ENCODE measurements at places on chromosomes 5 and 9.

GRCh38 chr9:134882204-134882785, 1.7 kb downstream of the FCN2 start:
- no peak for DNase-seq

DNA sequence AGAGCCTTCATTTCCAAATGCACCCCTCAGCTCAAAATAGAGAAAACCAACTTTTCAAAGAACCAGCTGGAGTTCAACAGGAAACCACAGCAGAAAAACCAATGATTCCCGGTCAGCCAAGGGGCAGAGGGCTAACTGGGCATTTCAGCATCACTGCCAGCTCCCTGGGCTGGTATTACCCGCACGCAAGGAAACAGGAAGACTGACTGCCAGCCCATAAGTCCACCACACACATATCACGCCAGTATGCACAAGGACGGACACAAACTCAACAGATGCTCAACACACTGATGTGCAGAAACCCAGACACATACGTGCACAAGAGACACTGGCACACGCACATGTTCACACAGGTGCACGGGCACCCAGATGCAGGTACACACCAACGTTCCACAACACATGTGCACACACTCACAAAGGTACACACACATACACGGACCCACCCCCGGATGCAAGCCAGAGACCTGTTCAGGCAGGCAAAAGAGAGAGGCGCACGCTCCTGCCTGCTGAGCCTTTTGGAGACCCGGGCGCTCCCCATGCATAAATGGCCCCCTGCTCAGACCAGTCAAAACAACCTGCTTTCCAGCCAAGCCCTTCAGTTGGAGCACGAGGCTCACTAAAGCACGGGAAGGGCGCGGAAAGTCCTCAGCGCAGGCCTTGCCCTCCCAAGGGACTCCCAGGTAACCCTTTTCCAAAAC, 2.1 kb downstream of the ADAMTS2 start:
- DNase-seq: peak; percentile 32

DNA sequence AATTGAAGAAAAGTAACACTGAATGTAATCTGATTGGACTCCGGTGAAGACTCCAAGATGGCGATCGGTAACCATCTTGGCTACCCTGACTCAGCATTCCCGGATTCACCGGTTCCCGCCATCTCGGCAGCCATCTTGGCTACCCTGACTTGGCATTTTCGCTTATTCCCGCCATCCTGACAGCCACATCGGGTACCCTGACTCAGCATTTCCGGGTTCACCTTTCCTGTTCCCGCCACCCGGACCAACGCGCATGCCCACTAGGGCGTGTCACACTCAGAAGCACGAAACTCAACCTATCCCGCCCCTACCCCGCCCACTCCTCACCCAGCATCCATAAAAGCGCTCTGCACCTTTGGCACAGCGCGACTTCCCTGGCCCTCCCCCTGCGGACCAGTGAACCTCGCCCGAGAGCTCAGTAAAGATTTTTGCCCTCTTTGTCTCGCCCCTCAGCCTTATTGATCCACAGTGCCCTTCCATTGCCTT, 17.2 kb downstream of the SPTLC1 start:
- DNase-seq: peak; percentile 78

GRCh38 chr5:170614720-170615119, 110.9 kb downstream of the KCNIP1 start:
- DNase-seq: no peak

- no peak for DNase-seq
Measured at GRCh38 chr5:55437452-55437851, 97.3 kb downstream of the PLPP1 start.

DNA sequence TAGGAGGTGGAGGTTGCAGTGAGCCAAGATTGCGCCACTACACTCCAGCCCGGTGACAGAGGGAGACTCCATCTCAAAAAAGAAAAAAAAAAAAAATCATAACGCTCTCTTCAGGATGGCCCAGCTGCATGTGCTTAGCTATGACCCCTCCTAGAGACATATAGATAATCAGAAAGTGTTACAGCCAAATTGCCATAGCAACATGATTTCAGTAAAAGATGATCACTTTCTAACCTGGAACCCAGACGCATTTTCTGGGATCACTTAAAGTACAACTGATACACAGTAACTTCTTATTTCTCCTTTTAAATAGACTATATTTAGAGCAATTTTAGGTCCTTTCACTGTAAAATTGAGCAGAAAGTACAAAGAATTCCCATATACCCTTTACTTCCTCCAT, 372.9 kb downstream of the CDH18 start:
- DNase-seq: no peak

DNA sequence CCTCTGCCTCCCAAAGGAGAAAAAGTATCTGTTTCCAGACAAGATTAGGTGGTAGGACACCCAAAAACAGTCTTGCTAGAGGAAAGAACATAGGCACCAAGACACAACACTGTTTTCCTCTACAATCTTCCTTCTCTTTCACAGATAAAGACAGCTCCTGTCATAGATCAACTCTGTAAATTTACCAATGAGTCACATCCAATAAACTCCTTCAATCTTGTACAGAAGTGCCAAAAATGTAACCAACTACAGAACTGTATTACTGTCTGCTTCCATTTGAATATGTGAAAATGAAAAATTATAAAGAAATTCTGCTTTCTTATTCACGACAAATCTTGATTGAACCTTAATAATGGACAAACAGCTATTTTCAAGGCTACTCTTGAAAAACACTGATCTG, 286.9 kb downstream of the PLK2 start:
- DNase-seq: no peak

DNA sequence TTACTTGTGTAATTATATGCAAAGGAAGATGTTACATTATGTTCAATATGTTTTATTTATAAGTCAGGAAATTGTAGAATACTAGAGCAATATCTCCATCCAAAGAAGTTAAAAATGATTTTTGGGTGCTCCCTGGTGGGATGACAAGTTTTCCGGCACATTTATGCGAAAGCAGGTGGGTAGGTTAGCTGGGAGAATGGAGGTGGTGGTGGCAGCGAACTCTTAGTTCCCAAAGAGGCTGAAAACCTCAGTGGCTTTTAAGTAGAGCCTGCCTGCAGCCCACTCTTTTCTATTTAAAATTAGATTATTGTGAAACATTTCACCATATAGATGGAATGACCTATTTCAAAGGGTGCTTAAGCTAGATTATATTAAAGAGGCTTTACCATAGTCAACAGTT, 51.8 kb downstream of the ANKRD33B start:
- no peak for DNase-seq

- DNase-seq: no peak
Measured at GRCh38 chr5:128572051-128572929, 34.2 kb upstream of the FBN2 start.
